Testis (tissue), 5 donors: ENCODE measurements at places on chromosomes 12 and 14.

- H3K4me3 ChIP-seq = no peak overlapping the region
- H3K27ac ChIP-seq = no peak overlapping the region
- DNase-seq = no peak
- H3K36me3 ChIP-seq = no peaks in the 10 kb centered on the region
Observed at GRCh38 chr12:68978678-68979077, 45.7 kb upstream of the CPM start.

GRCh38 chr12:129393357-129393937, 510.4 kb downstream of the TMEM132D start:
- no peak for DNase-seq
- H3K4me1 ChIP-seq = no peaks in the 10 kb centered on the region
- no peak overlapping the region for H3K27ac ChIP-seq

GRCh38 chr12:122355706-122356105, 66.8 kb downstream of the CLIP1 start:
- no peak for DNase-seq
- no peaks in the 10 kb centered on the region for H3K4me1 ChIP-seq
- H3K36me3 ChIP-seq = no peaks in the 10 kb centered on the region
- H3K27me3 ChIP-seq = no peaks in the 10 kb centered on the region
- no peak overlapping the region for H3K4me3 ChIP-seq

GRCh38 chr12:89574736-89575208, 48.9 kb upstream of the POC1B start:
- H3K27ac ChIP-seq = no peak overlapping the region
- no peaks in the 10 kb centered on the region for H3K27me3 ChIP-seq
- H3K36me3 ChIP-seq = no peaks in the 10 kb centered on the region
- H3K4me1 ChIP-seq = no peaks in the 10 kb centered on the region
- H3K4me3 ChIP-seq = no peak overlapping the region

GRCh38 chr12:128402486-128403243, 135.7 kb downstream of the TMEM132C start:
- no peak overlapping the region for H3K4me3 ChIP-seq
- no peak for DNase-seq
- no peaks in the 10 kb centered on the region for H3K36me3 ChIP-seq
- no peaks in the 10 kb centered on the region for H3K27me3 ChIP-seq
- no peaks in the 10 kb centered on the region for H3K4me1 ChIP-seq
- no peak overlapping the region for H3K27ac ChIP-seq

DNA sequence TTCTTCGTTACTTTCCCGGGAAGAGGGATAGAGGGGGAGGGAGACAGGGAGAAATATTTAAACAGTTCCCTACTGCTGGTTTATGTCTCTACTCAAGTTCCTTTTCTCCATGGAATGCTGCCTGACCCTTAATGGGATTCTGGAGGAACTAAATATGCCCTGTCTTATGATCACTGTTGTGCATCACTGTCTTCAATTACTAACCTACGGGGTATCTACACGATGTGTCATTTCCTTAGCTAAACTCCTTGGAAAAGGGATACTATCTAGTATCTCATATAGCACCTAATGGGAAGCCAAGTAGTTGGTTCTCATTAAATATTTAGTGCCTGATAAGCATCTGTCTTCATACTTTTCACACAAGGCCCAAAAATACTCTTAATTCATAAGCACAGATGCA, 37.5 kb upstream of the FBLN5 start:
- no peaks in the 10 kb centered on the region for H3K36me3 ChIP-seq
- no peak overlapping the region for H3K4me3 ChIP-seq
- no peak for DNase-seq
- no peaks in the 10 kb centered on the region for H3K4me1 ChIP-seq
- no peak overlapping the region for H3K27ac ChIP-seq
- H3K27me3 ChIP-seq = no peaks in the 10 kb centered on the region

DNA sequence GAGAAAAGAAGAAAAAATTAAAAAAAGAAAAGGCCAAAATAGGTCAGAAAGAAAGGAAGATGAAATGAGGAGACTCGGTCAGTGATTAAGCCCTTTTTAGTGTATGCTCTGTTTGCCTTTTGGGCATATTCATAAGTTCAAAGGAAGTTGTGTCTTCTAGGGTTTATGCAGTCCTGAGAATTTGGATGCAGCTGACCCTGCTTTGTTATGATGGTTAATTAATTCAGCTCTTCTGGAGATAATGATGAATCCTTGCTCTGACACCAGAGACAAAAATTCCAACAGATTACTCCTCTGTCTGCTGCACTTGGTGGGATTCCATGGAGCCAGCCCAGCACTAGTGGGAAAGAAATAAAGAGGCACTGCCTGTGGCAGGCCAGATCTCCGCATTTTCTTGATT, 4.5 kb upstream of the SLC7A8 start:
- no peak overlapping the region for H3K27ac ChIP-seq
- no peaks in the 10 kb centered on the region for H3K27me3 ChIP-seq
- no peaks in the 10 kb centered on the region for H3K36me3 ChIP-seq

- H3K27me3 ChIP-seq = no peaks in the 10 kb centered on the region
- no peak for DNase-seq
- H3K27ac ChIP-seq = no peak overlapping the region
- no peak overlapping the region for H3K4me3 ChIP-seq
Observed at GRCh38 chr12:99259040-99259934, 388.3 kb upstream of the GARIN6 start.

- H3K4me3 ChIP-seq = no peak overlapping the region
- DNase-seq = no peak
- H3K27me3 ChIP-seq = no peaks in the 10 kb centered on the region
- no peaks in the 10 kb centered on the region for H3K36me3 ChIP-seq
- peaks cover 3% of the 10 kb centered on the region for H3K4me1 ChIP-seq
- H3K27ac ChIP-seq = no peak overlapping the region
Observed at GRCh38 chr12:108190529-108190928, 61.4 kb downstream of the WSCD2 start.

DNA sequence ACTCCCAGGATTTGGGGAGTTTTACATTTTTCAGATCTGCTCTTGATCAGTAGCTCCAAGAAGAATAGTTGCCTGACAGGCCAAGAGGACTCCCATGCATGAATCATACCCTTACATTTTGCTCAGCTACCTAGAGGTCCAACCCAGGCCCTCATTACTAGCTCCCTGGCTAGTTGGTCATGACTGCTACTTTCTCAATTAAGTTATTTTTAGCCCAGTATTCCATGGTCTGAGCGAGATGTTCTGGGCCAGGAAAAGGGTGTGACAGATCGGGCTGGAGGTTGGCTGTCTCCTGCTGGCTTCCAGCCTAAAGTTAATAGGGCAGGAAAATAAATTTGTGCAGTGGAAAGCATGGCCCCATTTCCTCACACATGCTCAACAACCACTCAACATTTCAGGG, 379.2 kb downstream of the GRIN2B start:
- H3K36me3 ChIP-seq = no peaks in the 10 kb centered on the region
- H3K4me3 ChIP-seq = no peak overlapping the region
- H3K4me1 ChIP-seq = no peaks in the 10 kb centered on the region
- no peaks in the 10 kb centered on the region for H3K27me3 ChIP-seq
- DNase-seq = no peak

DNA sequence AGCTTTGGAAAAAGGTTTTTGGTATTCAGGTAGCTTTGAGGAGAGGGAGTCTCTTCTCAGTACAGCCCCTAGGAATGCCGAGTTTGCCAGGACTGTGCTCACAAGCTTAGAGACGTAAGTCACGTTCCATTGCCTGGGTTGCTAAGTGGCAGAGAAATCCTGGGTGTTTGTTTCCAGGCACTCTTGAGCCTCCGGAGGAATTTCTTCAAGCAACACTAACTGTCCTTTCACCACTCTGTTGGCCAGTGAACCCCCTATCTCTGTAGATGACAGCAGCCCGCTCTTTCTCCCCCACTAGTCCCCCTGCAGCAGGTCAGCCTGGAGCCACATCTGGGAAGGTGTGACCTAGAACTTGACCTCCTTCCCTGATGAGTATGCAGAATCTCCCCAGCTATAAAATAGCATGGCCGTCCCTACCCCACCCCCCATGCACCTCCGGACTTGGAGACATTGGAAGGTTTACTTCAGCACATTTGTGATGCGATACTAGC, 162.7 kb downstream of the ZFP36L1 start:
- H3K36me3 ChIP-seq = no peaks in the 10 kb centered on the region
- DNase-seq = no peak
- no peak overlapping the region for H3K27ac ChIP-seq
- peaks cover 45% of the 10 kb centered on the region for H3K4me1 ChIP-seq
